ELF-1 (cell line): ENCODE measurements at places on chromosomes 2 and 18.

DNA sequence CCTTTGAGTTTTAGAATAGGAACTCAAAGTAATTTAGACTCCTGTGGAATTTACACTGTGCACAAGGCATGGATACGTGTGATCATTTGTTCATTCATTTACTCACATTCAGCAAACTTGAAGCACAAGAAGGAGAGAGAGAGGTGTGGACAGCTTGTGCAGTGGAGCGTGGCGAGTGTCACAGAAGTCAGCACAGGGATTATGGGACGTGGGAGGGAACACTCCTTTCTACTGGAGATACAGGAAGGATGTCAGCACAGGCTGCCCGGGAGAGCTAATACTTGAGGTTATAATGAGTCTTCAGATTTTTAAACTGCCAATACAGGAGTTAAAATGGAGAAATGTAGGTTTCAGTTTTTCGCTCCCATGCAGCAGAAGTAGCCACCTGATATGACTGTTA lies 7.0 kb downstream of the FAM228A start:
- DNase-seq = no peak

GRCh38 chr2:168116448-168116847 lies 130.9 kb downstream of the STK39 start:
- DNase-seq = peak; percentile 26

DNA sequence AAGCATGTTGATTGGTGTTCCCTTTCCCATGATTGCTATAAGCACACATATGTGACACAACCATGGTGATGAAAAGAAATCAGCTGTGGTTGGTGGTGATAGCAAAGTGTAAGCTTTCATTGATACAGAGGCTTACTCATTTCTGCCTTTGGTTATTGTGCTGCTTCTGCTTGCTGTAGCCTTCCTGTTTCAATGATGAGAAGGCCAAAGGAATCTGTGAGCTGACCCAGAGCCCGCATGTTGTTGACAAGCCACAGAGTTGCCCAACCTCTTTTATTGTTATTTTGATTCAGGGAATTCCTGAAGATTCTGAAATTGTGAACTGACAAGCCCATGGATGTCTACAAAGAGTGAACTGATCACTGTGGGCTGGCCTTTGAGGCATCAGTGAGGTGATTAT lies 164.4 kb downstream of the TMEFF2 start:
- peak; percentile 6 for DNase-seq

GRCh38 chr2:20398956-20399567 lies 47.8 kb upstream of the RHOB start:
- no peak for DNase-seq

- no peak for DNase-seq
These were observed 283.5 kb upstream of the HS6ST1 start for GRCh38 chr2:128602038-128602698.
